Stimulated activated CD4-positive, alpha-beta T cell treated with anti-CD3 and anti-CD28 coated beads, Interleukin-4, amount 100 ng/mL, for 48 hours (primary cell): ENCODE measurements at places on chromosomes 5 and 9.

- DNase-seq = no peak
These were observed 45.7 kb downstream of the PLAC8L1 start for GRCh38 chr5:146059460-146060220.

- DNase-seq = no peak
These were observed 55.3 kb downstream of the SMIM23 start for GRCh38 chr5:171840711-171841522.

GRCh38 chr5:129027260-129027659 lies 62.0 kb downstream of the SLC27A6 start:
- DNase-seq = no peak

DNA sequence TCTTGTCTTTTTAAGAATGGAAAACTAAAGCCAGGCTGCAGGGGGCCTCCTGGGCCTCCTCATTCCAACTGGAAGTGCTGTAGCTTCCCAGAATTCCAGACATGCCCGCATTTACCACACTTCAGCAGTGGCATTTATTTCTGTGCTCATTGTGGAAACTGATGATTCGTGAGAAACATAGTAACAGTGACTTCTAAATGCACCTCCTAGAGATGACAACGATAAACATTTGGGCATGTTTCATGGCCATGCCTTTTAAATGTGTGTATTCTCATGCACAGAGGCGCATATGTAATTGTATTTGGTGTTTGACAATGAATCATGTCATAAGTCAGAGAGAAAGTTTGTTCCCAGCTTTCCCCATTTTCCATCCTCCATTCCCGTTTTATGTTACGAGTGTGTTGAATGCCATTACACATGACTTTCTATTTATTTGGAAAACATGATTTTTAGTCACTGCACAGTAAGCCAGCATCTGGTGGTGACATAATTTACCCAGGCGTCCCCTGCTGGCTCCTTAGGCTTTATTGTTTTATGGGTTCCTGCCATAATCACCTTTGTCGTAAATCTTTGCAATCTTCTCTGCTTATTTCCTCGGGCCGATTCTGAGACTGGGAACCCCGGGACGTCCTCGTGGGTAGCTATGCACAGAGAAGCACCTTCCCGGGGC lies 68.8 kb upstream of the FCN2 start:
- no peak for DNase-seq

- DNase-seq = no peak
These were observed 13.5 kb upstream of the NRARP start for GRCh38 chr9:137315581-137316011.

- no peak for DNase-seq
These were observed 149.3 kb upstream of the COL5A1 start for GRCh38 chr9:134492281-134492691.

DNA sequence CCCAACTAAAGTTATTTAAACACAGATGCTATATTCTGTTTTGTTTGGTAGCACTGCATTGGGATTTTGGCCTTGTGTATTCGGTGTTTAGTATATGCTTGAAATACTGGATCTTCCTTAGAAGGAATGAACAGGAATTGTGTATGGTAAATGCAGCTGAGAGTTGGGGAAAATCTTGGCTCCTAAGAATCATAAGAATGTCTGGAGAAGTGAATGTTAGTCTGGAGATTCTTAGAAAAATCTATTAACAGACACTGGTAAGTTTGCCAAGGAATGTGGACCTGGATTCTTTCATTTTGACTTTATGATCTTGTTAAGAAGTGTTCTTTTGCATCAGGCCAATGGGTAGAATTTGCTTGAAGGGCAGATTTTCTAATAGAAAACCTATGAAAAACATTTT lies 38.9 kb downstream of the SNX30 start:
- no peak for DNase-seq

DNA sequence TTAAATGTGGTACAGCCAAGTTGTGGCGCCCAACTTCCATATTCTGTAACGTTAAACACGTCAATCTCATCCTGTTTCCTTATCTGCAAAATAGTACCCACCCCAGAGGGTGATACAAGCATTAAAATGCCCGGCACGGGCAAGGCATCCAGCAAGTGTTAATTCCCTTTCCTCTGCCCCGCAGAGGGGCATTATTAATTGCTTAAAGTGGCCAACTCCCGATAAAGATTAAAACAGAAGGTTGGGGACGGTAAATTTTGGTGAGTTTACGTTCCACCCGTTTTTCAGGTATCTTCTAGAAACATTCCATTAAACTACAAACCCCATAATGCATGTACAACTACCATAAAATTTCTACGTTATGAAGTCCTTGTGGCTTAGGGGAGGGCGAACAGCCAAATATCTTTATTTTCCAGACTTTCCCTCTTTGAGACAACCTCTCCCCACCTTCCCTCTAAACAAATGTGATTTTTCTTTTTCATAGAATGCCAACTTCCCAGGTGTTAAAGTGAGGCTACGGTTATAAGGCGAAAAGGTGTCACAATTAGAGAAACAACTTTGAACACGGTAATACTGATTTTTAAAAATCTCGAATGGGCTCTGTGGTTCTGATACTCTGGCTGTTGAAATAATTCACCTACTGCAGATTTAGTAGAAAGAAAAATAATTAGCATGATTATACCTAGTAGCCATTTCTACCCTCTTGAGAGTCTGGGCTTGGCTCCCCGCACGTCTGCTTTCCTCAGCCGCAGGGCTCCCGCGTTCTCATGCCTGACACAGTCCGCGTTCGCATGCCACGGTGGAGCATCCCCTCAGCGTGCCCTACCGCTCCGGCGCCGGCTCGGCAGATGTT lies 1.2 kb upstream of the GPBP1 start:
- peak; percentile 62 for DNase-seq

DNA sequence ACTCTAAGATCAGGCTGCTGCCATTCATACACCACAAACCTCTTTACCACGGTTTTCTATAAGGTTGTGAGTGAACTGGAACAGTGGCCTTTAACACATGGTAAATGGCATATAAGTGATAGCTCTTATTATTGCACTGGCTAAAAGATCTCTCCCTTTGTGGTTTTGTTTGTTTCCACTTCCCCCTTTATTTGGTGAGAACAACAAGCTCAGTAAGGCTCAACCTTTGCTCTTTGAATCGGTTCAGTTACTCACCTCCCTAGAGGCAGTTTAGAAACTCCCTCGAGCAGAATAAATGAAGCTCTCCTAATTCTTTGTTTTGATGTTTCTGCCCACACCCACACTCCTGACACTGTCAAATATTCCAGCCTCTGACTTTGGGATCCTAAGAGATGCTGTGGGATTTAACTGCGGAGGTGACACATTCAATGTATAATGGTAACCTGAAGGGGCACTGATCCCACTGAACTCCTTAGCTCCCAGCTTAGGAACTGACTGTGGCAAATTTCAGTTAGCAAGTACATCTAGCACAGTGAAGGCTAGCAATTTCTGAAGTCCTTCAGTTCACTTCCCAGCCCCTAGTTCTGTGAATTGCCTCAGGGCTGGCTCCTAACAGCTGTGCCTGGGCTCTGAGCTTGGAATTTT lies 22.5 kb upstream of the RAD23B start:
- no peak for DNase-seq

GRCh38 chr5:7897014-7897600 lies 28.2 kb downstream of the MTRR start:
- DNase-seq = no peak

- no peak for DNase-seq
These were observed 23.1 kb downstream of the CCNJL start for GRCh38 chr5:160289356-160289651.

DNA sequence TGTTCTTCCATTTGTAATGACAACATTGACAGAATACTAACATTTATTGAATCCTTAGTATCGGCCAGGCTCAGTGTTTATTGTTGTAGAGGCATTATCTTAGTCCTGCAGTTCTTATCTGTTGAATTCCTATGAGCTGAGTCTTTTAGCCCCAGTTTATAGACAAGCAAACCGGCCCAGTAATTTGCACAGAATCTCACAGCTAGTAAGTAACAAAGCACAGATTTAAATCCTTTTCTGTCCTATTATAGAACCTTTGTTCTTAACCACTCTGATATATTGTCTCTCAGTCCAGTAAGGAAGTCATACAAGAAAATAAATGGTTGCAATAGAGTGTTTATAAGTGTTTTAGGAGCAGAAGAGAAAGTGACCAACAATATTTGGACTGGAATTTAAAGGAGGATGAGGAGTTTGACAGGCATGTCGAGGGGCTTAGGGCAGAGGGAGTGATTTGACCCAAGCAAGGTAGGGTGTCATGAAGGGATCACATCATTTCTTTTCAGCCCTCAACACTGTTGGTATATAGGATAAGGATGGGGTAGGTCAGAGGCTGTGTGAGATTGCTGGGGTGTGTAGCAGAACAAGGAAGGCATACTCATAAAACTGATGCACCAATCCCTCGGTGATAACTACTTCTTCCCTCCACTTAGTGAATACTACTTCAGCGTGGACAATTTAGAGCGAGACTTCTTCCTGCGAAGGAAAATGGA lies 39.5 kb downstream of the LARP1 start:
- DNase-seq = no peak

DNA sequence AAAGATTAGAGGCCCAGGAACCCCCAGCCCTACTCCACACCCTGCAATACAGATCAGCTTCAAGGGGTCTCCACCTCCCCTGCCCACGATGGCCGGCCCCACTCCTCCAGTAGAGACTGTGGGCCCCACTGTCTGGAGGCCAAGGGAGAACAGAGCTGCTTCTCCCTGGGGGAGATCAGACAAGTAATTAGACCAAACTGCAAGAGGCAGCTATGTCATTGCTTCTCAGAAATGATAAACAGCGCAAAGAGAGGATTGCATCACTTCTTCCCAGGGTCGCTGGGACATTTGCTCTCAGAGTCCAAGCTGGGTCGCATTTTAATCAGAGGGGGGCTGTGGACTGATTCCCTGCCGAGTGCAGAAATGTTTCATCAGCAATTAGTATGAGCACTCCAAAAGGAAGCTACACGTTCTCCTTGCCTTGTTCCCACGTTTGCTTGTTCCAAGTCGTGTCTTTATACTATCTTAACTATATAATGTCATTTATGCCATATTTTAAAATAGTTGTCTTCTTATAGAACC lies 59.9 kb downstream of the ROPN1L start:
- no peak for DNase-seq
